ENCODE measurements at places on chromosomes 3 and 15. TPM values are rescaled to one million over a fixed set of nuclear protein-coding genes. Genes with fewer than 3 reads are reported as not detected.

DNA sequence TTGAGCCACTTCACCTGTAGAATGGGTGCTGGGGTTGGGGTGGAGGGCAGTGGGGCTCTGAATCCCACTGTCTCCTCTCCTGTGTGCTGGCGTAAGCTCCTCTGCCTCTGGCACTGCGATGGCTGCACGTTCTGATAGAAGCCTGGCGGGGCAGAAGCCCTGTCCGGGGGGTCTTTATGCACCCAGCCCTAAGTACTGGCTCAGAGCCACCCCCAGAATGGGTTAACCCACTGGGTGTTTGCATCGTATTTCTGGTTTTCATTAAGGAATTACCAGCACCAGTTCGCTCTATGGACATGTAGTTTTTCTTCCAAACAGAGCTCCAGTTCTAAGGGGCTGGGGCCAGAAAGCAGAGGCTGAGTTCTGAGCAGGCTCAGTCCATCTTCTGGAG, 37.7 kb upstream of the CDCP1 start:
- H3K4me3 ChIP-seq = no peak overlapping the region
- DNase-seq = no peak
- no peak overlapping the region for H3K27ac ChIP-seq

The SI gene
- total RNA-seq = not detected

The TRIM71 gene
- 238 TPM for total RNA-seq

DNA sequence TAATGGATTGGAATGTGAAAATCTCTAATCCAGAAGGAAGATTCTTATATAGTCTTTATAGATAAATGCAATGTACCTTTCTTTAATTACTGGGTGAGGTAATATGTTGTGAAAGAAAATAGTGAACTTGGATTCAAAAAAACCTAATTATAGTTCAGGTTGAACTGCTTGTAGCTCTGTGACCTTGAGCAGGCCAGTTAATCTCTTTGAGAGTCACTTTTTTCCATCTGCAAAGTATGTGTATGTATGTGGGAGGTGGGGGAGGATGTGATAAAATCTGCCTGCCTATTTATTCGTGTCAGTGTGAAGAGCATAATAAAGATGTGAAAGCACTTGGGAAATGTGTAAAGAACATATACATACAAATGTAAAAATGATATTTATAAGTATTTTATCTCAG, 34.4 kb downstream of the GLCE start:
- no peak overlapping the region for H3K27ac ChIP-seq
- no peaks in the 10 kb centered on the region for H3K27me3 ChIP-seq
- no peak for DNase-seq
- H3K36me3 ChIP-seq = peaks cover 18% of the 10 kb centered on the region

The LRRC31 gene
- total RNA-seq = not detected

DNA sequence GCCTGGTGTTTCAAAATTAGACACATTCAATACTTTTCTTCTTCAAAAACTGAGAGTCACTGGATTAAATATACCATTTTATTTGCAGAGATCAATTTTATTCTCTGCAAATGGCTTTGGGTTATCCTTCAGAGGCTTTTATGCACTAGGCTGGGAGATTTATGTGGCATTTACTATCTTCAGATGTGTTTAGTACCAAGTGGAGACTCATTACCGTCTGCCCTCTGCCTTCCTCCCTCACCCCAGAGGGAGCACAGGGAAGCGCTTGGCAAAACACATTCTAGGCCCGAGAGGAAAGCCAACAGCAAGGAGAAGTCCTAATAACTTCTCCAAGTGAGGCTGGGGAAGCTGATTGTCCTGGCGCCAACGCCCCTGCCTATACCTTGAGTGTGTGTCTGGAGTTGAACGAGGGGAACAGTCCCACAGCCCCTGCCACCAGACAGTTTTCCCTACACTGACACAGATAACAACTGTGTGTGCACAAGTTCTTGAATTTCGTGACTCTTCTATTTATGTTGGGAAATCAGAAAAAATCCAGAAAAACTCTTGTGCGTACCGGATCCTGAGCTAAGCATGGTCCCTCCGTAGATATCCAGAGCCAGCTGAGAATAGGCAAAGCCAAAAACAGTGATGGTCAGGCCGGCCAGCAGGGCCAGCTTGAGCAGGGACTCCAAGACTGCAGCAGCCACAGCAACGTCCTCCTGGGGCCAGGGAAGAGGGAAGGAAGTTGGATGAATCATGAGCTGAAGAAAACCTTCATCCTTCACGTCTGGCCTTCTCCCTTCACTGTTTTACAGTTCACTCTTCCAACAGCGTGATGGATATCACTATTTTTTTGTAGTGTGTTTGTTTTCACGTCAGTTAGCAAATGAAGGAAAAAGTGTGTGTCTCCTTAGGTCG, 26.6 kb downstream of the RFT1 start:
- H3K27ac ChIP-seq = no peak overlapping the region
- no peak overlapping the region for H3K4me3 ChIP-seq
- H3K36me3 ChIP-seq = peaks cover 31% of the 10 kb centered on the region
- no peaks in the 10 kb centered on the region for H3K27me3 ChIP-seq

The SLC2A2 gene
- total RNA-seq = not detected

The CFAP44 gene
- 1.0 TPM for total RNA-seq

The OSBPL10 gene
- total RNA-seq = 81.6 TPM

The NMB gene
- total RNA-seq = 14.9 TPM
